ENCODE measurements at places on chromosomes 6 and 20.
A peak's percentile ranks its signal among the peaks of the same experiment; 100 is the strongest.

DNA sequence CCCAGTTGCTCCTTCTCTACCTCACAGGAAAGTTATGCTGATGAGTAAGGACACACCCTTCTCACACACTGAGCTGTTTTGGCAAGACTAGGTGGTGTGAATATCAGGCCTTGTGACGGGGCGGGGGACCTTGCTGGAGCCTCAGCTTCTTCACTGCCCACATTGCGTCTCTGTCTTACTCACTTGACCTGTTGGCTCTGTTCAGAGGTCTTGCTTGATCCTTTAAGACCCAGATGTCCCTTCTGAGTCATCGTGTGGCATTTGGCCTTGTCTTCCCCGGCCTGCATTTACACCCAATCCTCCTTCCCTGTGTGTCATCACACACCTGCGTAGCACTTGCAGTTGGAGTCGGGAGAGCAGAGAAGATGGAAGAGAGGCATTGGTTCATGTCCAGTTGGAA, 8.3 kb upstream of the PRND start:
- peak; percentile 26 for DNase-seq

DNA sequence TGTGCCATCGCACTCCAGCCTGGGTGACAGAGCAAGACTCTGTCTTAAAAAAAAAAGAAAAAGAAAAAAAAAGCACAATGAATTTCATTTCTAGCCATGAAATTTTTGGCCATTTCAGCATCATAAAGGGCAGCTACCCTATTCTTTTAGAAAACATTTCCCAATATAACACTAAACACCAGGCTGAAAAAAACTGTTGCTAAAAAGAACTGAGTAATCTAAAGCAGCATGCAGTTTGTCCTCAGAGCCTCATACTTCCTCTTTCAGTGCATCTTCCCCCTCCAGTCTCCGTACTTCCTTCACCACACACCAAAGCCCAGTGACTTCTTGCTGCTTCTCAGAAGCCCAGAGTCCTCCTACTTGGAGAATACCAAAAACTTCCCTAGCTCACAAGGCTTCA, 5.6 kb upstream of the IFNGR1 start:
- DNase-seq: no peak

GRCh38 chr20:59047938-59048680, 5.5 kb upstream of the PRELID3B start:
- DNase-seq: no peak

GRCh38 chr6:35811699-35811995, 6.5 kb downstream of the LHFPL5 start:
- DNase-seq: no peak

GRCh38 chr6:159118924-159119323, 50.3 kb upstream of the FNDC1 start:
- no peak for DNase-seq

DNA sequence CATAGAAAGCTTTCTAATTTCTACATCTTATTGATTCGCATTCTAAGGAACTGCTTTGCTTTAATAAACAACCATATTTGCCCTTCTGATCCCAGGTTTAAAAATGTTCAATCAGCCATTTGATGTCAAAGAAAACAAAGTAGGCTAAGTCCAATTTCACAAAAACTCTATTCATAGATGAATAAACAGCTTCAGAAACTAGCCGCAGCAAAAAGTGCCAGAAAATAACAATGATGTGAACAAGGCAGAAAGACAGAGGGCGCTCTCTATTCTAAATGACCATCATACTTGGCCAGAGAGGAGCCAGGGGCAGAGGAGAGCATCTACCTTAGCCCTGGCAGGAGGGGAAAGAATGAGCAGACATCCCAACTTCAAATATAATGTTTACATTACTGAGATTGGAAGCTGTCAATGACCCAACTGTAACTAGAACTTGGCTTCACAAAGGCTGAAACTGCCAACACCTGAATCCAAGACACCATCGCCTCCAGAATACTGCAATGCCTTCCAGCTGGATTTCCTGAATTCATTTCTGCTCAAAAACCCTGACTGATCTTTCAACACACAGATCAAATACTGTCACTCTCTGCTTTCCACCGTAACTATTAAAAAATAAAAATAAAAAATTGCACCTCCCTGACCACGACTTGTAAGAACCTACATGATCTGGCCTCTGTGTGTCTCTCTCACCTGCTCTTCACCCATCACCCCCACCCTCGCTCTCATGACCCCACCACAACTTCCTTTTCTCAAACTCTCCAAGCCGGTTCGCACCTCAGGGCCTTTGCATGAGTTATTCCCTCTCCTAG, 9.5 kb downstream of the CNKSR3 start:
- no peak for DNase-seq

DNA sequence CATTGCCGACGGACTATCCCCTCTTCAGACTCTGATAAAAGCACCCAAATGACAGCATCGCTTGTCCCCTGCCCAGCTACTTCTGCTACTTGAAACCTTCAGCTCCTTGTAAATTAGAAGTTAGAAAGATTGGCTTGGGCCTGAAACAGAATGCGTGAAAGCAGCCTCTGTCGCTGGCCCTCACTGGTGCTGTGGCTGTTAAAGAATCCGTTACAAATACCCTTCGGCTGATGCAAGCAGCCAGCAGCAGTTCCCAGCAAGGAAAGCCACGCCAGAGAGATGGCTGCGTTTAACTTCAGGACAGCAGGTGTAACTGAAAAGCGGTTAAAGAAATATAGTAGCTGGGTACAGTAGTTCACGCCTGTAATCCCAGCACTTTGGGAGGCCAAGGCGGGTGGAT, 2.4 kb upstream of the PRR18 start:
- no peak for DNase-seq

GRCh38 chr6:154594496-154595198, 84.2 kb upstream of the CNKSR3 start:
- DNase-seq: no peak

GRCh38 chr6:38184585-38185080, 365.1 kb downstream of the ZFAND3 start:
- no peak for DNase-seq
